Breast epithelium (tissue), 4 donors: ENCODE measurements at places on chromosomes 1 and 21.
A peak's percentile ranks its signal among the peaks of the same experiment; 100 is the strongest.

- H3K27ac ChIP-seq, result peak overlapping the region; percentile 73
- peaks cover 22% of the 10 kb centered on the region for H3K4me1 ChIP-seq
- H3K36me3 ChIP-seq, result no peaks in the 10 kb centered on the region
Measured at GRCh38 chr1:36257375-36257767, 33.1 kb downstream of the THRAP3 start.

GRCh38 chr1:171427852-171428471, 57.4 kb upstream of the PRRC2C start:
- no peaks in the 10 kb centered on the region for H3K27me3 ChIP-seq
- DNase-seq, result no peak
- no peak overlapping the region for H3K4me3 ChIP-seq

DNA sequence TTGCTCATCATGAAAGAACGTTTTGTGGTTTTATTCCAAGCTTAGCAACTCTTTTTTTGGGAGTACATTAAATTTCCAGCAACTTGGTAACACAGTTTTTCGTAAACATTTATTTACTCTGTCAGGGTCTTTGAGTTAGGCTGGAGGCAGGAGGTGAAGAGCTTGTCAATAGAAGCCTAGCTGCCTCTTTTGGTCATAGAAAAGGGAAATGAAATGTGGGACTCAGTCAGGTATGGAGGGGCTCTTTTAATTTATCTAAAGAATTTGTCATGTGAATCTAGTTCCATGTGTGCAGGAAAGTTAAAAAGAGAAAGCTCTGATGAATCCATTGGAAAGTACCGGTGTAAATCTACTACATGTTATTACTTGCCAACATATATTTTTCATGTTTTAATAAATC, 45.9 kb upstream of the PRMT6 start:
- H3K36me3 ChIP-seq, result no peaks in the 10 kb centered on the region
- H3K27me3 ChIP-seq, result no peaks in the 10 kb centered on the region
- H3K4me3 ChIP-seq, result no peak overlapping the region
- H3K4me1 ChIP-seq, result no peaks in the 10 kb centered on the region

DNA sequence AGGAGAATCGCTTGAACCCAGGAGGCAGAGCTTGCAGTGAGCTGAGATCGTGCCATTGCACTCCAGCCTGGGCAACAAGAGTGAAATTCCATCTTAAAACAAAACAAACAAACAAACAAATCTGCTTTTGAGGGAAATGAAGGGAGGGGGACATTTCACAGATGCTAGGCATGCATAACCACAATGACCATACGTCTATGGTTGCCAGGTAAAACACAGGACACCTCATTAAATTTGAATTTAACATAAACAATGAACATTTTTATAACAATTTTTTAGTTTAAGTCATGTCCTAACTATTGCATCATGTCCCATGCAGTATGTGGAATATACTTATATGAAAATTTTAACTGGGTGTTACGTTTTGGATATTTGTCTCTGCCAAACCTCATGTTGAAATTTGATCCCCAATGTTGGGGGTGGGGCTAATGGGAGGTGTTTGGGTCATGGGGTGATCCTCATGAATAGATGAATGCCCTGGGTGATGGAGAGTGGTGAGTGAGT, 31.0 kb upstream of the ZBTB18 start:
- H3K36me3 ChIP-seq, result no peaks in the 10 kb centered on the region
- no peak overlapping the region for H3K27ac ChIP-seq

DNA sequence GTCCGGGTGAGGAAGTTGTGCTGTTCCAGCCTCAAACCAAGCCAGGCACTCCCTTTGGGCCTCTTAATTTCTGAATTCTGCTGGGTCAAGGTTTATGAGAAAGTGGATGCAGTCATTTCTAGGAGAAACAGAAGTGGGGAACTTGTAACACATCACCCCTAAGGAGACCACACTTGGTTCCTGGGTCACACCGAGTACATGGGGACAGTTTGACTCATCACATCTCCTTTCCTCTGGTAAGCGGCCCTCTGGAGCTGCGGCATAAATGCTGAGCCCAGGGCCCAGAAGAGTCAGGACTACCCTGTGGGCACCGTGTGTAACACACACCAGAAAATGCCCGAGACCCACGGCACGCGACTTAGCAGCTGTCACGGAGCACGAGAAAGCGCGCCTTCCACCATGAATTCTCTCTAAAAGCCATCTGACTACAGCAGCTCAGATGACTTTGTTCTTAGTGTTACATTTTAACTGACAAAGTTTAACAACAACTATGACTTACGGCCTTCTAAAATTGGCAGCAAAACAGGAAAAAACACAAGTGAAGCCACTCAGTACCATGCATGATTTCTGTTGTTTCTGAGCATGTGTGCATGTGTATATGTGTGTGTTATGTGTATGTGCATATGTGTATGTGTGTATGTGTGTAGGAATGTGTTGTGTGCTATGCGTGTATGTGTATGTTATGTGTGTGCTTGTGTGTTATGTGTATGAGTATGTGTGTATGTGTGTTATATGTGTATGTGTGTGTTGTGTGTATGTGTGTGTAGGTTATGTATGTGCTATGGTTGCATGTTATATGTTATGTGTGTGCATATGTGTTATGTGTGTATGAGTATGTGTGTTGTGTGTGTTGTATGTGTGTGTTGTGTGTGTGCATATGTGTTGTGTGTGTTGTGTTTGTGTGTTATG, 50.8 kb downstream of the TOMM20 start:
- no peak for DNase-seq
- no peak overlapping the region for H3K4me3 ChIP-seq

GRCh38 chr1:31701091-31701736, 2.6 kb downstream of the COL16A1 start:
- peak overlapping the region; percentile 95 for H3K27ac ChIP-seq
- H3K4me1 ChIP-seq, result peaks cover 53% of the 10 kb centered on the region
- no peaks in the 10 kb centered on the region for H3K27me3 ChIP-seq
- H3K4me3 ChIP-seq, result peak overlapping the region; percentile 67
- H3K36me3 ChIP-seq, result no peaks in the 10 kb centered on the region

DNA sequence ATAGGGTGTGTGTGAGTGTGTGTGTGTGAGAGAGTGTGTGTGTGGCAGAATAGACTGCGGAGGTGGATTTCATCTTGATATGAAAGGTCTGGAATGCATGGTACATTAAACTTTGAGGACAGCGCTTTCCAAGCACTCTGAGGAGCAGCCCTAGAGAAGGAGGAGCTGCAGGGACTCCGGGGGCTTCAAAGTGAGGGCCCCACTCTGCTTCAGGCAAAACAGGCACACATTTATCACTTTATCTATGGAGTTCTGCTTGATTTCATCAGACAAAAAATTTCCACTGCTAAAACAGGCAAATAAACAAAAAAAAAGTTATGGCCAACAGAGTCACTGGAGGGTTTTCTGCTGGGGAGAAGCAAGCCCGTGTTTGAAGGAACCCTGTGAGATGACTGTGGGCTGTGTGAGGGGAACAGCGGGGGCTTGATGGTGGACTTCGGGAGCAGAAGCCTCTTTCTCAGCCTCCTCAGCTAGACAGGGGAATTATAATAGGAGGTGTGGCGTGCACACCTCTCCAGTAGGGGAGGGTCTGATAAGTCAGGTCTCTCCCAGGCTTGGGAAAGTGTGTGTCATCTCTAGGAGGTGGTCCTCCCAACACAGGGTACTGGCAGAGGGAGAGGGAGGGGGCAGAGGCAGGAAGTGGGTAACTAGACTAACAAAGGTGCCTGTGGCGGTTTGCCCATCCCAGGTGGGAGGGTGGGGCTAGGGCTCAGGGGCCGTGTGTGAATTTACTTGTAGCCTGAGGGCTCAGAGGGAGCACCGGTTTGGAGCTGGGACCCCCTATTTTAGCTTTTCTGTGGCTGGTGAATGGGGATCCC, 18.3 kb upstream of the HDAC1 start:
- H3K27ac ChIP-seq, result no peak overlapping the region
- H3K27me3 ChIP-seq, result peaks cover 7% of the 10 kb centered on the region
- no peaks in the 10 kb centered on the region for H3K4me1 ChIP-seq

DNA sequence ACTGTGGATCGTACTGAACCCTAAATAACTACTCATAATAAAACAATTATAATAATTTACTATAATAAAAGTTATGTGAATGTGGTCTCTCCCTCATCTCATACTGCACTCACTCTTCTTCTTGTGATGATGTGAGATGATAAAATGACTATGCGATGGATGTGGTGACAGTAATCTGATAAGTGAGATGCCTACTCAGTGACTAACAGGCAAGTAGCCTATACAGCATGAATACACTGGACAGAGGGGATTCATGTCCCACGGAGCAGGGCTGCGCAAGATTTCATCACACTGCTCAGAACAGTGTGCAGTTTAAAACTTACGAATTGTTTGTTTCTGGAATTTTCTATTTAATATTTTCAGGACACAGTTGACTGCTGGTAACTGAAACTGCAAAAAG, 304.0 kb downstream of the DUSP10 start:
- DNase-seq, result no peak
- no peak overlapping the region for H3K4me3 ChIP-seq
- H3K27me3 ChIP-seq, result no peaks in the 10 kb centered on the region

DNA sequence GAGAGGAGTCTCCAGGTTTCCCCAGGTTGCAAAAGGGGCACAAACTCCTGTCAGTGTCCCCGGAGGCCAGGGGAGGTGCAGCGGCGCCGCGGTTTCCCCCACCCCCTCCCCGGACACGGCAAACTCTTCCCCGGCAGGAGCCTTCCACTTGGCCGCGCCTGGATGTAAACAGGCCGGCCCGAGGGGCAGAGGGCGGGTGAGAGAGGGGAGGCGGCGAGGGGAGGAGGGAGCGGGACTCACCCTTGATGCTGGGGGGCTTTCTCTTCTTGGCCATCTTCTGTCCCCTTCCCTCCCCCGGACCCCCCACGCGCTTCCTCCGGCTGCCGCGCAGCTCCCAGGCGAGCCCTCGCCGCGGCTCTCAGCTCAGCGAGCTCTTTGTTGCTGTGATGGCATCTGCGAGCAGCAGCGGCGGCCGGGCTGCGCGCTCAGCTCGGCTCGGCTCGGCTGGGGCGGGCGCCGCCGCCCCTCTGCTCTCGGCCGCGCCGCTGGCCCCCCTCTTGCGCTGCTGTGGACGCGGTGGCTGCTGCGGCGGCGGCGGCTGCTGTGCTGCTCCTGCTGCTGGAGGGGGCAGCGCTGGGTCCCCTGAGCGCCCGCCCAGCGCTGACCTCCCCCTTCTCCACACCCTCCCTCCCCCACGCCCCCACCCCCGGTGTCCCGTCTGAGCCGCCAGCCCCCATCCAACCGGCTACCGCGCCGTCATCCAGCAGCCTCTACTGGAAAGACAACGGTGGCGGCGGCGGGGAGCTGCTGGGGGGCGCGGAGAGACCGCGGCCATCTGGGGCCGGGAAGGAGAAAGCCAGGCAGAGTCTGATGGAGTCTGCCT, 4.9 kb upstream of the SLC44A5 start:
- no peak for DNase-seq
- H3K36me3 ChIP-seq, result no peaks in the 10 kb centered on the region
- peak overlapping the region; percentile 76 for H3K4me3 ChIP-seq
- H3K27ac ChIP-seq, result no peak overlapping the region
- H3K4me1 ChIP-seq, result no peaks in the 10 kb centered on the region

GRCh38 chr1:241275981-241276380, 81.0 kb downstream of the RGS7 start:
- no peaks in the 10 kb centered on the region for H3K36me3 ChIP-seq
- H3K27ac ChIP-seq, result no peak overlapping the region
- H3K4me3 ChIP-seq, result no peak overlapping the region
- no peak for DNase-seq

GRCh38 chr1:203196371-203196770, 9.9 kb upstream of the CHI3L1 start:
- DNase-seq, result no peak
- no peaks in the 10 kb centered on the region for H3K36me3 ChIP-seq
- H3K27me3 ChIP-seq, result peaks cover 2% of the 10 kb centered on the region
- no peak overlapping the region for H3K4me3 ChIP-seq

GRCh38 chr1:39405358-39405757, 86.1 kb upstream of the BMP8A start:
- H3K4me3 ChIP-seq, result no peak overlapping the region
- H3K36me3 ChIP-seq, result no peaks in the 10 kb centered on the region
- H3K27ac ChIP-seq, result no peak overlapping the region

DNA sequence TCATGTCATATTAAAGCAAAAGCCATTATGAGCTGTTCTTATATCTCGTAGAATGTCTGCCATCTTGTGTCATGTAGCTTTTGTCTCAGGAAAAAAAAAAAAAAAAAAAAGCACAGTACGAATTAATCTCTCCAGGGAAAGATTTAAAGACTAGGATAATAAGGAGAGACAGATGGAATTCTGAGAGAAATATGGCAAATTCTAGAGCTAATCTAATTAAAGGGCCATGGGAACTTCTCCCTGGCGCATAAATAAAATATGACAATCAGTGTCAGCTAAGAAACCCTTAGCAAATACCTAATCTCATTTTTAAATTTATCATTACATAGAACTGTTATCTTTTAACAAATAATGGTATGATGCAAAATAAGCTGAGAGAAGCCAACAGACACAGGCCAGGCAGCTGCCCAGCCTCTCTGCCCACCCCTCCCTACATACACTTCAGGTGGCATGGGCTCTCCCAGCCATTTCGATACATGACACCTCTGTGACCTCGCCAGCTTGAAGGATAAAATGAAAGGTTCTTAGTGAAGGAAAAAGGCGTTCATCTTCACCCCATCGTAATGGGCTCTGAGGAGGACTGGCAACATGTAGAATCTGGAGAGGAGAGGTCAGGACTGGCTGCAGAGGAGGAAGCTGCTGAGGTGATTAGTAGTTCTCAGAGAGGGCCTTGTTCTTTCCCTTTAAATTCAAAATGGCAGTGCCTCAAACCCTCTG, 39.8 kb downstream of the DISC1 start:
- no peaks in the 10 kb centered on the region for H3K36me3 ChIP-seq
- no peak for DNase-seq
- H3K4me1 ChIP-seq, result no peaks in the 10 kb centered on the region
- H3K27ac ChIP-seq, result no peak overlapping the region

DNA sequence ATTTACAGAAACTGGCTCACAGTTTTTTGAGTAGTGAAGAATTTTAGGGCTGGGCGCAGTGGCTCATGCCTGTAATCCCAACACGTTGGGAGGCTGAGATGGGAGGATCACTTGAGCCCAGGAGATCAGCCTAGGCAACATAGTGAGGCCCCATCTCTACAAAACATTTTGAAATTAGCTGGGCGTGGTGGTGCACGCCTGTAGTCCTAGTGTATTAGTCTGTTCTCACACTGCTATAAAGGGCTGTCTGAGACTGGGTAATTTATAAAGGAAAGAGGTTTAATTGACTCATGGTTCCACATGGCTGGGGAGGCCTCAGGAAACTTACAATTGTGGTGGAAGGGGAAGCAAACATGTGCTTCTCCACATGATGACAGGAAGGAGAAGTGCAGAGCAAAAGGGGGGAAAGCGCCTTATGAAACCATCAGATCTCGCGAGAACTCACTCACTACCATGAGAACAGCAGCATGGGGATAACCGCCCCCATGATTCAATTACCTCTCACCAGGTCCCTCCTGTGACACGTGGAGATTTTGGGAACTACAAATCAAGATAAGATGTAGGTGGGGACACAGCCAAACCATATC, 24.4 kb upstream of the DYRK1A start:
- H3K4me3 ChIP-seq, result no peak overlapping the region
- no peak for DNase-seq
- H3K4me1 ChIP-seq, result no peaks in the 10 kb centered on the region
- no peaks in the 10 kb centered on the region for H3K27me3 ChIP-seq
- no peaks in the 10 kb centered on the region for H3K36me3 ChIP-seq
